ENCODE measurements at places on chromosomes 6 and 20.
A peak's percentile ranks its signal among the peaks of the same experiment; 100 is the strongest.

GRCh38 chr20:62174021-62174804 is 8.6 kb upstream of the MTG2 start:
- DNase-seq: no peak

GRCh38 chr20:2210646-2211552 is 84.9 kb upstream of the TGM3 start:
- DNase-seq: no peak

DNA sequence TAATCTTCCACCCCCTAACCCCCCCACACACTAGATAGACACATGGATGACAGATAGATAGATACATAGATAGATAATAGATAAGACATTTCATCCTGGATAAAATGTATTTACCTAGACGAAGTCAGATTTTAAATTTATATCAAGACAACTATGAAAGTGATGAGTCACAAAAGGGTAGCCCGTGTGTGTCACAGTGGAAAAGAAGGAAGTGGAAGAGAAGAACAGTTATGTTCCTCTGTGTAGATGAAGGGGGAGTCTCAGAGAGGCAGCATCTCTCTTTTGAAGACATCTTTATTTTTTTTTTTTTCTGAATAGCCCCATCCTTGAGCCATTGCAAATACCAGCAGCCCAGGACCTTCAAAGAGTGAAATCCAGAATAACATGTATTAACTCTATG is 121.7 kb upstream of the VGLL2 start:
- DNase-seq: no peak

- DNase-seq: no peak
These were observed 672.2 kb downstream of the EPM2A start for GRCh38 chr6:145063091-145063490.

GRCh38 chr6:139528471-139528870 is 154.0 kb upstream of the CITED2 start:
- no peak for DNase-seq

DNA sequence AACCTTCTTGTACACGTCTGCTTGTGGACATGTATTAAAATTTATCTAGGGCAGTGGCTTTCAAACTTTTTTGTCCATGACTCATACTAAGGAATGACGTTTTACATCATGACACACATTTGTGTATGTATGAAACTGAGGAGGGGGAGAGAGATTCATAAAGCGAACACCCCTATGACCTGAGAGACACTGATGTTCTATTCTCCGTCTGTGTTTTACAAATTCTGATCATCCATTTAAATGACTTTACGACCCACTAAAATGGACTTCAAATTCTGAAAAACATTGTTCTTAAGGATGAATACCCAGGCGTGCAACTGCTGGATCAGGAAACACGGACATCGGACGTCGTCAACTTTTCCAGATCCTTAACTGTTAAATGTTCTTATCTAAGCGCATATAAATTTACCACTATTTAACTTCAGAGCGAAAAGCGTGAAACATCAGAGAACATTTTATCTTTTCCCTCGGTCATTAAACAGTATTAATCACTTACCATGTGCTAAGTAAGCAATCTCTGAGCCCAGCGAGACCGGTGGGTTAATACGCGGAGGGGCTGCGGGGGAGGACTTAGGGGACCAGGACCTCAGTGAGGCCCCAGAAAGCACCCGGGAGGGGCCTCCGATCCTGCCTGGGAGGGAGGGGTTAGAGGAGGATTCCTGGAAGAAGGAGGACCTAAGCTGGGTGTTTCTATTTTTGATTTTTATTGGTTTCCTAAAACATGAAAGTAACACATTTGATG is 1.2 kb downstream of the PLAGL1 start:
- no peak for DNase-seq

DNA sequence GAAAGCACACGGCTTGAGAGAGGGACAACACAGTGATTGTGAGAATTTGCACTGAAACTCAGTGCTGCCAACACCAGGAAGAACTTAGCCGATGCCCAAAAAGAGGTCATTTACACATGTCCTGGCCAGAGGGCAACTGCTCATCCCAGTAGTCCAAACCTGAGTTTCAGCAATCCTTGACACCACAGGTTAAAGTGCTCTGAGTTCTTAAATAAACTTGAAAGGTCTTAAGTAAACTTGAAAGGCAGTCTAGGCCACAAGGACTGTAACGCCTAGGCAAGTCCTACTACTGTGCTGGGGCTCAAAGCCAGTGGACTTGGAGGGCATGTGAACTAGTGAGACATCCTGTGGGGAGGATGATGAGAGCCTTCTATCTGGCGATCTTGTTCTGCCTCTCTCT is 14.1 kb downstream of the SNX14 start:
- DNase-seq: no peak

GRCh38 chr6:87784690-87785089 is 82.7 kb upstream of the AKIRIN2 start:
- no peak for DNase-seq

- DNase-seq: no peak
These were observed 11.5 kb downstream of the RIOK1 start for GRCh38 chr6:7401075-7401474.

- no peak for DNase-seq
These were observed 26.1 kb upstream of the TBC1D7 start for GRCh38 chr6:13354331-13355042.

GRCh38 chr6:63634630-63635029 is 972 bp upstream of the PHF3 start:
- no peak for DNase-seq

- DNase-seq: peak; percentile 95
These were observed at the start of gene AGPAT1 for GRCh38 chr6:32175711-32176475. TSS of gene AGPAT1 (minus strand) at chr6:32176084. CDS start at chr6:32171496, 4,588 bp downstream.

- DNase-seq: no peak
These were observed 39.4 kb upstream of the MAFB start for GRCh38 chr20:40728470-40728869.

DNA sequence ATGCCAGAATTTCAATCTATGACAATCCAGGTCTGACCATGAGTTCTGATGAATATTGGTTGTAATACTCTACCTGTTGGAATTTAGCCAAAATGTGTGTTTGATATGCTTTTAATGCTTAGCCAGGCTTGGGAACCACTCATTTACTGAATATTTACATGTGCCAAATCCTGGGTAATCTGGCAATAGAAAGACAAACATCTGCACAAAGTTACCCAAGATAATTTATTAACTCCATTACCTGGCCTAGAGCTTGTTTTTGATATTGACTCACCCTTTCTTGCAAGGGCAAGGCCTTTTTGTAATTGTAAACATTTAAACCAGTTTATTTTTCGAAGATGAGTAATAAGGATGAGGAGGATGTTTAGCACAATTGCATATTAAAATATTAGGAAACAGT is 13.5 kb upstream of the CD2AP start:
- no peak for DNase-seq

DNA sequence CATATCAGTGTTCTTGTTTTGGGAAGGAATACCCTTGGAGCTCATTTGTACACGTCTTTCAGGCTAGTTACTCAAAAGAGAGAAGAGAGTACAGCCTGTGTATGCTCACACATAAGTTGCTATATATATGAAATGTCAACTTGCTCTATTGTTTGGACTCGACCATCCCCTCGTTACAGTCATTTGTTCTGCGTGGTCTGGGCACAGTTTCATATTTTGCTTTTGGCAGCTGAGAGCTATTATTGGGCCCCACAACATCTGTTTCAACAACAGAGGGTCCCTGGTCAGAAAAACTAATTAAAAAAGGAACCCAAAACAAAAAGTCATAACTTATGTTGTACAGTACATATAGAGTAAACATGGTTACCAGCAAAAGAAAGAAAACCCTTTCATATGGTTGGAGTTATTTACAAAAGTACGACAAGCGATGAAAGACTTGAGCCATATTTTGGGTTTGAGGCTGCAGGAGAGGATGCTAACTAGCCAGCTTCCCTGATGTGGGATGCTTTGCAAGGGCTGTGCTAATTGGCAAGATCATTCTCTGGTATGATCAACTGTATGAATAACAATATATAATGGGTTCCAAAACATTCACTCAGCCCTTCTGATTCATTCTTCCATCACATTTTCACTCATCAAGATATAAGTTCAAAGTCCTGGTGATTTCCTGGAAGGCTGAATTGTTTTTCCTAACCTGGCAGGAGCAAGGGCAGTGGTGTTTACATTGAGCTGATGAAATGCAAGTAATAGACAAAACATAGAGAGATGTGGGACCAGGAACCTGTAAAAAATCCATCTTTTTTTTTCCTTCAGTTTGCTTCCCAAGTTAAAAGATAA is 137.9 kb downstream of the RPS12 start:
- no peak for DNase-seq

- DNase-seq: no peak
These were observed 3.5 kb upstream of the LAMP5 start for GRCh38 chr20:9510911-9511310.

- DNase-seq: no peak
These were observed 11.4 kb downstream of the DDX27 start for GRCh38 chr20:49230561-49231133.

DNA sequence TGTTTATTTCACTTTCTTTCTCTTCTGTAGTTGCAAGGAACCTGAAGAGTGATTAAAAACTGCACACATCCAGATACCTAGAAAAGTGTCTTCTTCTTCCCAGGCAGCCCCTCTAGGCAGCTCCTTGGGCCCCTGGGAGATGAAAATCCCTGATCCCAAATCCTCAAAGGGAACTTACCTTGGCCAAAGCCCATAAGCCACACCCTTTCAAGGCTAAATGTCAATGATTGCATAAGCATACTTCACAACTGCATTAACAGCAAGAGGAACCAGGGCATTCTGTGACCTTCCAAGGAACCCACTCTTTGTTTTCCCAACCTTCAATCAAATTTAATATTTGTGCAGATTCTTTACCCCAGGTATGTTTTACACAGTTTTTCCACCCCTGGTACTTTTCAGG is 4.4 kb upstream of the HMGN3 start:
- no peak for DNase-seq
